ENCODE measurements at places on chromosomes 1 and 21.

DNA sequence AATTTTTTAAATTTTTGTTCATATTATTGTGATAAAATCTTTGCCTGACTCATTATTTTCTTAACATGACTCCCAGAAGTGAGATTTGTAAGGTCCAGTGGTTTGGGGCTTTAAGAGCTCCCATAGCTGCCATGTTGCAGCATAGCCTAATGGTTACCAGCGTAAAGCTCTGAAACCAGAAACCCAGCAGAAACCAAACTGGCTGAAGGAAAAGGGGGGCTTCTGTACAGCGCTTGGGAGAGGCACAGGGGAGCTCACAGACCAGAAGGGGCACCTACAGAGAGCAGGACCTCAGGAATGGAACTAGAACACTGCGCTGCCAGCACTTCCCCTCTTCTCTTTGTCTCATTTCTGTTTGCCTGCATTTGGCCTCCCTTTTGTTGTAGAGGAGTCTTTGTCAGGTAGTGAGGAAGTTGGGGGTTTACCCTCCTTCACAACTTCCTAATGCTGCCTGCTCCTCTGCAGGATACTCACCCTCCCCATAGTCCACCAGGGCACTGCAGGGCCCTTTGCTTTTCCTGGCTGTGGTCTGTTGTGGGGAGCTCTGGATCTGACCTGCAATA, 2.6 kb upstream of the PYCR2 start:
- DNase-seq: peak; percentile 15

DNA sequence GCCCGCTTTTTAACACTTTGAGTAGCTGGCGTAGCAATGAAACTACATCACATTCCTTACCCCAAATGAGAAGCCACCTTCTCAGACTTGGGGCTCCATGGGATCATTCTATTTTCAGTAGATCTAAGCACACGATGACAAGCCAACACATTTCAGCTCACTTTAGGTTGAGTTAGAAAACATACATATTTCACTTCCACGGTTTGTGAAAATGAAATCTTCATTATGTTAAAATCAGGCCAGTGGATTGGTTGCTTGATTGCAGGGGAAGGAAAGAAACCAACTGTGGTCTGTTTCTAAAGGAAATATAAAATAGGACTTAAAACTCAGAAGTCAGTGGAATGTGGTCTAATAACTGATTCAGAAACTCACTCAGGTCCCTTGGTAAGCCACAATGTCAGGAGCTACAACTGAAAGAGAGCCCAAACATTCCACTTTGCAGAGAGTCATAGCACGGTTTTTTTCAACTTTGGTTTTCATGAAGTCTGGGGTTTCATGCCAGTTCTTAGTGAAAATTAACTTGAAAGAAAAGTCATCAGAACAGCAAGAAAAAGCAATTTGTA, 82.3 kb upstream of the TIAM1 start:
- DNase-seq: peak; percentile 21

DNA sequence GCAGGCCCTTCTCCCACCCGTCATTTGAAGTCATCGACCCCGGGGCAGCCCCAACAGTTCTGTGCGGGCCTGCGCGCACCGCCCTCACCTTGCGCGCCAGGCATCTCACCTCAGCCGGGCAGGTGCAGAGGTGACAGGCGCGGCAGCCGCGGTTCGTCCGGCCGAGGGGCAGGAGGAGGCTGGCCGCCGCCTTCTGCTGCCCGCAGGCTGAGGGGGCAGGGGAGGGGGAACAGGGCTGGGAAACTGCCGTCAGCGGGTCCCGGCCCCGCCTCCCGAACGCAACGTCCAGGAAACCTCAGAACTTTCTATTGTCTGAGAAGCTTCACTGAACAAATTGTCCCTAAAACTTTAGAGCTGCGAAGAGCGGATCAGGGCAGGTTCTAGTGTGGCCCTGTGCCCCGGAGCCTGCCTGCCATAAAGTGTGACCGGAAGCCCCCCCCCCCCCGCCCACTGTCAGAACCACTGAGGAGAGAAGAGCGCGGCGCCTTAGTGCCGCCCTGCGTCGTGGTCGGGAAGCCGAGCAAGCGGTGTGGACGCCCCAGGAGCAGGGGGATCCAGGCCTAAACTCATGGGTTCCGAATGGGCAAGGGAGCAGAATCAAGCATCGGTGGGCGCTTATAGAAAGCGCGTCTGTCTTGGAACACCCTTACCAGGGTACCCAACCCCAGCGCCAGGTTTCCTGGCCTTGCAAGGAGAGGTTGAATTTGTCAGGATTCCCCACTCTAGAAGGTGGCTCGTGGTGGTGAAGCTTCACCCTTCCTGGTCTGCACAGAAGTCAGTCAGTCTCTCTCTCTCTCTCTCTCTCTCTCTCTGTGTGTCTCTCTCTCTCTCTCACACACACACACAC, 13.3 kb upstream of the TBX15 start:
- no peak for DNase-seq

- no peak for DNase-seq
Observed at GRCh38 chr1:119462964-119463363, 44.0 kb upstream of the HSD3B1 start.

- no peak for DNase-seq
Observed at GRCh38 chr1:93972341-93972740, 63.1 kb upstream of the GCLM start.

DNA sequence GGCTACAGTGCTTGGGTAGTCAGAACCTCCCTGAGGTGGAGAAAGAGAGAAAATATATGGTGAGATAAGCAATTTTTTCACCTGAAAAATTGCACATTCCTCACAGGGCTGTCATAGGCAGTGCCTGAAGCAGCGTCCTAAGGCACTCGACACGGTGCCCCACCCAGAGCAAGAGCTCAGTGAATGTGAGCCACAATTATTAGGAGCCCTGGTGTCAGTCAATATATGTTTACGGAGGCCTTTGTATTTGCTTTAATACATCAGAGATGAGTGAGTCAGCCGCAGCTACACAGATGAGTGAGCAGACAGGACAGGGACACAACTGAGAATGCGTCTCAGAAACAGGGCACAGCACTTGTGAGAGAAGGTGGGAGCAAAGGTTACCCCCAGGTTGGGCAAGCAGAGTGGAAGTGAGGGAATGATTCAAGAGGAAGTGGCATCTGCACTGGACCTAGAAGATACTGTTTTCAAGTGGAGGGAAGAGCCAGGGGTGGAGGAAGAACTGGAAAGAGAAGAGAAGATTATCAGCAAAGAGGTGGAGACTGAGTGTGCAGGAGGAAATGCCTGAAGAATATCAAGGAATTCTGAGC, 5.2 kb upstream of the PIGC start:
- no peak for DNase-seq

DNA sequence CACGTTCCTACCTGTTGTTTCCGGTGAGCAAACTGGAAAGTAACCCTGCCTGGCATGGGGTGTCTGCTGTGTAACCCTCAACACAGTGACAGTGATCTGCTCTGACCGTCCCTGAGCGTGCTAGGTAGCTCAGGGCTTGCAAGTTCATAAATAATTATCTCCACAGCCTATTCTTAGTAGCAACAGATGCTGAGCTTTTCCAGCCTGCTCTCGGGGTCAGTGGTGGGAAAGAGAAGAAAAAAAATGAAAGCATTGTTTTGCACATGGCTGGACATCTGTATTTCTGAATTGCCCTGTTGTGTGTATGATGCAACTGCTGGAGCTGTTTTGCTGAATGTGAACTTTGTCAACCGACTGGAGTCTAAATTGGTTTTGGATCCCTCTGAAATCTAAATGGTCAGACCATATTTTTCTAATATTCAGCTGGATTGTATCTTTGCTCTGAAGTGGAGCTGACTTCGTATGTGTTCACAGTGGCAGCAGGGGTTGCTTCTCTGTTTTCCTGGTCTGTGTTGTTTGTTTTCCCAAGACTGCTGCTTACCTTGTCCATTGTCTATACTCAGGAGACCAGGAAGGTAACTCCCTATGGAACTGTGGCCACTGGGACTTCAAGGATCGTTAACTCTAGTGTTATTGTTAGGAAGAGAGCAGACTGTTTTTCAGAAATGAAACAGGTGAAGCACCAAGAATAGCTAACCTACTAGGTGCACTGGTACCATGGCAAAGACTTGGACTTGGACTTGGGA, 27.0 kb downstream of the TGFB2 start:
- peak; percentile 79 for DNase-seq

- no peak for DNase-seq
Observed at GRCh38 chr1:162946701-162947100, 85.7 kb upstream of the CCDC190 start.

DNA sequence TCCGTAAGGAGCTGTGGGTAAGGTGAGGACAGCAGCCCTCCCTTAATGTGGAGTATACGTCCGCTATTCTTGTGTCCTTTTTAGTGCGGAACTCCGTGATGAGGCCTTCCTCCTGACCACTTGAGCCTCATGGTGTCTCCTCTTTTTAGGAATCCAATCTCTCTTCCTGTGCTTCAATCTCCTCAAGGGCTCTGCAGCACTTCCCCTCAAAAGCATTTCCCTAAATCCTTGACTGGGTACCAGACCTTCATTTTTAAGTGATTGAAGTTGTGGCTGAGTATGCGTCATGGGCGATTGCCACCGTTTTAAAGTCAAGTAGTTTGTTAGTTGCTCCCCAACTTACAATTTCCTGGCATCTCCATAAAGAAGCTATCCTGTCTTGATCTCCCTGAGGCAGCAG, 62.8 kb downstream of the SAMSN1 start:
- no peak for DNase-seq

DNA sequence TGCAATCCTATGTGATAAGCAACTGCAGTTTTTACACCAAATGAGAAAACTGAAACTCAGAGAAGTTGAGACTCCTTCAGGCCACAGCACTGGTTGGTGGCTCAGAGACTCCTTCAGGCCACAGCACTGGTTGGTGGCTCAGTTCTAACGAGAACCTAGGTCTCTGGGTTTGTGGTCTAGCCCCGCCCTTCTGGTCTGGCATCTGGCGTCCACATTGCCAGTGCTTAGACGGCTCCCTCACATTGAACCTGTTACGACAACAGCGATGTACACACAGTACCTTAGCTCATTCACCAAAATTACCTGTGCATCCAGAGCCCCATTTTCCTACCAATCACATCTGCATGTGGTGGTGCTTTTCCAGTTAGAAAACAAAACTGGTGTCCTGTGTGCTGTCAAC, 66.1 kb downstream of the NID1 start:
- no peak for DNase-seq

- no peak for DNase-seq
Observed at GRCh38 chr1:222064388-222065211, 322.7 kb upstream of the DUSP10 start.

DNA sequence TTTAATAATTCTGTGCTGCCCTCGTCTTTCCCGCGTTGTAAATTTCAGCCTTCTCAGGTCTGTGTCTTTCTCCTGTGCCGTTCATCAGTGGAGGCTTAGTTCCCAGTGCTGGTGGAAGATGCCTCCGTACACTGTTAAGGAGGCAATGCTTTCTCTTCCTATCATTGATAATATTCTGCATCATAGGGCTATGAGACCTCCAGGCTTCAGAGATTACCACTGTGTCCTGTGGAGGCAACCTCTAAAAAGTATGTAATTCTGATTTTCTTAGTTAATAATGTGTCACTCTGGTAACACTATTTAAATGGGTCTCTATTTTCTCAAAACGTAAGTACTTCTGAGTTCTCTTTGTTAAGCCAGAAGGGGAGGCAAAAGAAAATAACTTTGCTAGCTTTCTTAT, 538.3 kb downstream of the SMYD3 start:
- no peak for DNase-seq

DNA sequence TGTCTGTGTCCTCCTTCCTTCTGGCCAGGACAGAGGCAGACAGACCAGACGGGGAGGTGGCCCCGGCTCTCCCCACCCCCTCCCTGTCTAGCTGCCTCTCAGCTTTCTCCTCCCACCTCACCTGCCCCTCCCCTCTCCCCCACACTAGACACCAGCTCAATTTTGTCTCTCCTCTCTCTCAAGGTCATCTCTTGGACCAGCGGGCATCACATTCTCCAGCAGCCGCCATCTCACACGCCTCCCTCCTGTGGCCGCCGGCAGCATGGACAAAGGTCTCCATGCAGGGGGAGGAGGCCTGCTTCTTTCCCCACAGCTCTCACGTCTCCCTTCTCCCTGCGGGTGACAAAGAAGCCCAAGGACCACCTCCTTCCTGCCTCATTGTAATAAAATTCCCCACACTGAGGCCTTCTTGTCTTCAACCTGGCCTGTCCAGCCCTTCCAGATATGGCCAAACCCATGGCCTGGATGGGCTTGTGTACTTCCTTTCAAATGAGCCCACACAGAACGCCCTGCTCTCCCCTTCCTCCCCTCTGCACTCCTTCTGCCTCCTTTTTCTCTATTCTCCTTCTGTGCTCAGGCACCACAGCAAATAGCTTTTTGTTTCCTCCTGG, 14.6 kb downstream of the OPTC start:
- no peak for DNase-seq

- no peak for DNase-seq
Observed at GRCh38 chr1:210707300-210708240, 378.9 kb downstream of the HHAT start.

Data from adipocyte (in vitro differentiated cells).